Uterus (tissue), 4 donors: ENCODE measurements at places on chromosomes 11 and 22. TPM values are rescaled to one million over a fixed set of nuclear protein-coding genes. Genes with fewer than 3 reads are reported as not detected.

DNA sequence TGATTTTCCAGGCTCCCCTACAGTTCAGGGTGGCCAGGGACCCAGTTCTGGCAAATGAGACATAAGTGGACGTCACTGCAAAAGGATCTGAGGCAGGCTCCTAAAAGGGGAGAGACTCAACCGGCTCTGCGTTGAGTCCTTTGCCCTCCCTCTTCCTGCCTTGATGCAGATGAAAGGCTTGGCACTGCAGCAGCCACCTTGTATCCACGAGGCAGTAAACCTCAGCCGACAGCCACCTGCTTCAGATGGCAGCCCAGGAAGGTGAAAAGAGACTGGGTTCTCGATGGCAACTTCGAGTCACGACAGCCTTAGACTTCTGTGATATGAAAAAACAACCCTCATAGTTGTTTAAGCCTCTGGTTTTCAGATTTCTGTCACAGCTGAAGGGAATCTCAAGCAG is 14.7 kb upstream of the TREH start:
- no peak for DNase-seq

DNA sequence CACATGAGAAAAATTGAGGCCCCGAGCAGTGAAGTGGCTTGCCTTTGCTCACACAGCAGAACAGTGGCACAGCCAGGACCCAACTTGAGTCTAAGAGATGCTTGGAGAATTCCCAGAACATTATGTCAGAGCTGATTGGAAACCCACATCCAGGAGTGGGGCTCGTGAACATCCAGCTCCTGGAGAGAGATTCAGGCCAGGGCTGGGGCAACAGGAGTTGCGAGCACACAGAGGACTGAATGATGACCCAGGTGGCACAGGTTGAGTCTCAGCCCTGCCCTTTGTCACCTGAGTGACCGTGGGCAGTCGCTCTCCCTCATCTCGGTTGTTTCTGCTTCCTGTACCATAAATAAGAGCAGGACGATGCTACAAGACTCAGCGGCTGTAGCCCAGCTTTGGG is 102.6 kb downstream of the MYO18B start:
- no peak for DNase-seq

DNA sequence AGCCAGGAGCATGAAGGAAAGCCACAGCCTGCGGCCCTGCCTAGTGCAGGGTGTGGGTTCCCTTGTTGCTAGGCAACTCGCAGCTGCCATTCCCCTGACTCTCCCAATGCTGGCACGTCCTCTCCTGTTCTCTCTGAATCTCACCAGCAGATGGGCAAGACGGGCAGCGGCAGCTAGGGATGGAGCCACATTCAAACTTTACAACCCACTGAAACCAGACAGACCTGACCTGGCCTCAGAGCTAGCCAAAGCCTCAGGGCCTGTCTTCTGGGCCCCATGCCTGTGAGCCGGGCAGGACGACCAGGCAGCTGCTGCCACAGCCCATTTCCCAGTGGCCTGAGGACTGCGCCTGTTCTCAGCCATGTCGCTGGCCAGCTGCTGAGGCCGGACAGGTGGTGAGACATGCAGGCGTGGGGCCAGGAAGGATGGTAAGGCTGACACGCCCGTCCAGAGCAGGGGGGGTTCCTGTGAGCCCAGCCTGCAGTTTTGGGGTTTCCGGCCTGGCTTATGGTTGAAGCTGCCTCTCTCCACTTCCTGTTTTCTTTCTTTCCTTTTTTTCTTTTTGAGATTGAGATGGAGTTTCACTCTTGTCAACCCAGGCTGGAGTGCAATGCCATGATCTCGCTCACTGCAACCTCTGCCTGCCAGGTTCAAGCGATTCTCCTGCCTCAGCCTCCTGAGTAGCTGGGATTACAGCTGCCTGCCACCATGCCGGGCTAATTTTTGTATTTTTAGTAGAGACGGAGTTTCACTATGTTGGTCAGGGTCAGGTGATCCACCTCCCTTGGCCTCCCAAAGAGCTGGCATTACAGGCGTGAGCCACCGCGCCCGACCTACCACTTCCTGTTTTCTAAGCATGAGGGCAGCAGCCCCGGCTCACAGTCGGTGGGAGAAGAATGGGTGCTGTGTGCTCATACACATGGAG is 4.1 kb downstream of the SUN2 start:
- no peak for DNase-seq

DNA sequence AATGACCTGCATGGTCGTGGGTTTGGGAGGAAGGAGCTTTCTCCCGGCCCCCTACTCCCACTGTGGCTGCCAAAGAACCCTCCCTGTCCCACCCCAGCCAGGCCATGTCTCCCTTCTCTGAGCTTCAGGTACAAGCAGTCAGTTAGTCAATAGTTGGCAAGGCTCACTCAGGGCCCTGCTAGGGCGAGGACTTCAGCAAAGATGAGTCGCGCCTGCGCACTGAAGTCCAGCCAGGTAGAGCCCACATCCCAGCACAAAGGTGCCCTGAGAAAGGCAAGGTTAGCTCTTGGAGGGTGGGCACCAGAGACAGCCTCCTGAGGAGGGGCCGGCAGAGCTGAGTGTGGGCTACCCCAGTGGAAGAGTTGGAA is 11.1 kb downstream of the C11orf86 start:
- DNase-seq: no peak

Gene PNPLA2
- total RNA-seq: 40.6 TPM

DNA sequence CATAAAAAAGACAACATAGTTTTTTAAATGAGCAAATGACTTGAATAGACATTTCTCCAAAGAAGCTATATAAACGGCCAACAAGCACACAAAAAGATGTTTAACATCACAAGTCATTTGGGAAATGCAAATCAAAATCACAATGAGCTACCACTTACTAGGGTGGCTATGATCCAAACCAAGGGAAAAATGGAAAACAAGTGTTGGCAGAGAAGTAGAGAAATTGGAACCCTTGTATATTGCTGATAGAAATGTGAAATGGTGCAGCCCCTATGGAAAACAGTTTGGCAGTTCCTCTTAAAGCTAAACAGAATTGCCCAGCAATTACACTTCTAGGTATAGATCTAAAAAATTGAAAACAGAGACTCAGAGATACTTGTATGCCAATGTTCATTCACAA is 29.0 kb downstream of the PAMR1 start:
- no peak for DNase-seq

Gene CFAP300
- total RNA-seq: 0.26 TPM

DNA sequence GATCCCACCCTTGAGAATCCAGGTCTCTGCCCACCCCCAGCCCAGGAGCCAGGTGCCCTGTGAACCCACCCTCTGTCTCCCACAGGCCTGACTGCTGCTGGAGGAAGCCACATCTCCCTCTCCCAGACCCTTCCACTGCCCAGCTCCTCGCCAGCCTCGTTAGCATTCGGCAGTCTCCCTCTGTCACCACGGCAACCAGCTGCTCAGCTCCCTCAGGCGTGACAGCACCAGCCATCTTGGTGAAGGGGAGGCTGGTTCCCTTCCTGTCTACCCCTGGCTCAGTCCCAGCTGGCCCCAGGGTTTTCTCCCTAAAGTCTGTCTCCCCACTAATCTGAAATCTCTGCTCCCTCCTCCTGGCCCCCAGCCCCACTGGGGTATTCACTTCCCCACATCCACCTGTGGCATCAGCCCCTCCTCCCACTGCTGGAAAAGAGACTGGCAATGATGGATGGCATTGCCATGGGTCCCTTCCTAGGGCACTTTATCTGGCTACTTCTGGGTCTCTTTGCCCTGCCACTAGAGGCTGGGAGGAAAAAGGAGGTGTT is 28.1 kb downstream of the NRXN2 start:
- DNase-seq: no peak

GRCh38 chr11:98766903-98767302 is 253.8 kb upstream of the CNTN5 start:
- no peak for DNase-seq

GRCh38 chr11:95149651-95150364 is 60.2 kb downstream of the ENDOD1 start:
- peak; percentile 40 for DNase-seq

Gene ACAD8
- 18.2 TPM for total RNA-seq

DNA sequence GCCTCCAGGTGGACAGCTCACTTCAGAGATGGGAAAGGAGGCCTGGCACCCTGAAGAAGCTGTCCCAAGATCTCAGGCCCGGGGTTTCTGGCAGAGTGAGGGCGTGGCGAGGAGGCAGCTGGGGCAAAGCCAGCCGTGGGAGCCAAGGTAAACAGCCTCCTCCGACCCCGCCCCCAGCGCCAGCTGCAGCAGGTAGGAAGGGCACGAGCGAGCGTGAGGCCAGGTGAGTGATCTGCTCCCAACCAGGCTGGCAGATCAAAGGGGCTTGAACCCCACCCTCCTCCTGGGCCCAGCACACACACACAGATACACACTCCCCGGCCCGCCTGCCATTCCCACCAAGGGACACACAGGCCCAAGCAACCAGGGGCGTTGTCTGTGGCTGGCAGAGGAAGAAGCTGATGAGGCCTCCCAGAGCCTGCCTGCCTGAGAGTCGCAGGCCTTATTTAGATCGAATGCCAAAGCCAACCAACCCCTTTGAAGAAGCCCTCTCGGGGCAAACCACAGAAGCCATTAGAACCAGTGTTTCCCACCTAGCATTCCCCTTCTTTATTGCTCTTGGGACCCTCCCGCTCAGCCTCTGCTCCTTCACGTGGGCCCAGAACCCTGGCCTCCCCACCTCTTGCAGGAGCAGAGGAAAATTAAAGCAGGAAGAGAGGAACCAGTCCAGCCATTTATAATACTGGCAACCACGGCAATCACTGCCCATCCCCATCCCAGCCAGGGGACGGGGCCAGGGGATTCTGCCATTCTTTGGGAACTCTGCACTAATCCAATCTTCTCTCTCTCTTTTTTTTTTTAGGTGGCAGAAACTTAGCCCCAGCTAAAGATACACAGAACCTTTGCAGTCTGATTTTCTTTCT is 5.0 kb downstream of the PDGFB start:
- no peak for DNase-seq
